GM13976 (cell line): ENCODE measurements at places on chromosomes 11 and 22.

- DNase-seq, result no peak
Observed at GRCh38 chr22:33124471-33124870, 66.3 kb upstream of the SYN3 start.

GRCh38 chr11:95111923-95112540 lies 22.4 kb downstream of the ENDOD1 start:
- no peak for DNase-seq

DNA sequence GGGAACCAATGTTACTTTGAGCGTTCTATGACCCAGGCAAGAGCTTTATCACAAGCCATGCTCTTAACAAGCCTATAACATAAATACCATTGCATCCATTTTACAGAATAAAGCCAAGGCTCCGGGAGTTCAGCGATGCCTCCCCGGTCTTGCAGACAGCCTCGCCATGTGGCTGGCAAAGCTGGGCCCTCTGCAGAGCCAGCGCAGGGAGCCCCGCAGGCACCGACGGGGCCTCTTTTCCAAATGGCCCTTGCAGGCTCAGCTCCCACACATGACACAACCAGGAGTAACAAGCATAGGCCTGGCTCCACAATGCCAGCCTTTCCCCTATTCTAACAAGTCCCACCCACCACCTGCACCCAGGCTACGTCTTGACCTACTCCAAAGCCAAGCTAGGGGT lies 72.2 kb upstream of the TSPAN18 start:
- peak; percentile 8 for DNase-seq

GRCh38 chr11:1541474-1542204 lies 30.4 kb downstream of the DUSP8 start:
- no peak for DNase-seq

DNA sequence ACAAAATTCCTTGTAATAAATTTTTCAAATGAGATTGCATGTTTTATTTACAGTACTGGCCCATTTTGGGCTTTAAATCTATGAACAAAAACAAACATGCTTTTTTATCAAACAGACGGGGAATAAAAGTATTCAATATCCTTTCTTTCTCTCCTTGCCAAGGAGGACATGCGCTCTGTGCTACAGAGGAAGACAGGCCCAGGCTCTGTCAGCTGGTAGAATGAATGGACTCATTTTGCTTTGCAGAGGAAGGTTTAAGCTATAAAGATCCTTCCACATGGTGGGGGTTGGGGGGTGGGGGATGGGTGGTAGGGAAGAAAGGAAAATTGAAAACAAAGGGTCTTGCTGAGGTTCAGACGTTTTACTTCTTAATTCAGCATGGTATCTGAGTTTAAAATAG lies 575.6 kb downstream of the INSC start:
- no peak for DNase-seq

GRCh38 chr22:23240639-23241389 lies 60.5 kb downstream of the BCR start:
- DNase-seq, result no peak

DNA sequence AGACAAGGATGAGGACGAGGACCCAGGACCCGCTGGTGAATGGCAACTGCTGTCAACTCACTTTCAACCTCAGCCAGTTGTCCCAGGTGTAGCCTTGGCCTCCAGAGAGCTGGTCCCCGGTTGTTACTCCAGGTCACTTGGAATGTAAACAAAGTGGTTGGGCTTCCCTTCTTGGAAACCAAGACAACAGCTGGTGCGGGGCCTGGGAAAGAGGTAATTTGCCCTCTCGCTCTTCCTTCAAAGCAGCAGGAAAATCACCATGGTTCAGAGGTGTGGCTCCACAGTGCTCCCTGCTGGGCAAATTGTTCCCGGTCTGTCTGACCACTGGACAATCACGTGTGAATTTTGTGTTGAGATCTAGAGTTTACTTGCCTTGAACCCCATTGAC lies 15.0 kb downstream of the SLC1A2 start:
- DNase-seq, result no peak

DNA sequence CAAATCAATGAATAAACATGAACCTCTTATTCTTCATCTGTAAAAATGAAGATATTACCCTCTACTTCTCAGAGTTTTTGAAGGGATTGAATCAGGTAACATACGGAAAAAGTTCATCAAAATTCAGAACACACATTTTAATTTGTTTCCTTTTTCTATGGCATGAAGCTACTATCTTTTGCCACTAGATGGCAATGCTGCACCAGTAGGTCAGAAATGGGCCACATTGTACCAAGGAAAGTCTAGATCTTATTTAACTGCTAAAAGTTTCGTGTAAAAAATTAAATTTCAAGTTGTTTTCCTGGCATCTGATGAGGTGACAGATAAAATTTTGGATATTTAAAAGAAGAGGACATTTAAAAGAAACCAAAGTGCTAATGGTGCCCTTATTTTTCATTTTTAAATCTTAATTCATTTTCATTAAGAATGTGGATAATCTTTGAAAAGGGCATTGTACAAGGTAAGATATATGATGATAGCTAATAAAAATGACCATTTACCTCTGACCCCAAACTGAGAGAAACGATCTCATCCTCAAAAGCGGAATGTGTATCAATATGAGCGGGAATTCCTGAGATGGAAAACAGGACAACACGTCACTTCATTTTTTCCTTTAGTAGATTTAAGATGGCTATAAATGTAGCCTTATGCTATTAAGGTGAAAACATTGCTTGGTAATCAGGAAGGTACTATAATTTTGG lies 16.1 kb downstream of the ALKBH8 start:
- peak; percentile 37 for DNase-seq

- peak; percentile 48 for DNase-seq
Observed at GRCh38 chr11:62340269-62340901, 3.1 kb downstream of the ASRGL1 start.

DNA sequence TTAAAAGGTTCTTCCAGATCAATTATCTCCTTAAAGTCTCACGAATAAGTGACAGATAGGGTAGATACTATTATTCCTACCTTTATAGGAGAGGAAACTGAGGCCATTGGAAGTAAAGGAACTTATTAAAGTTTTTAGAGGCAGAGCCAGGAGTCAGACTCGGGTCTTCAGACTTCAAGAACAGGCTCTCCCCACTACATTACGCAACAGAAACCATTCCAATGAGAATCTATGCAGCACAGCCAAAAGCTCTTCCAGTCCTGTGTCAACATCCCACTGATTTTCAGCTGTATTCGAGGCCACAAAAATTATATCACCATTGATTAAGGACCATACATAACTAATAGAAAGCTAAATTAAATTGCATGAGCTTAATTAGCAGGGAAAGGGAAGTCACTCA lies 77.4 kb downstream of the RELT start:
- DNase-seq, result no peak

GRCh38 chr22:23781065-23781464 lies 5.7 kb upstream of the SMARCB1 start:
- DNase-seq, result no peak

DNA sequence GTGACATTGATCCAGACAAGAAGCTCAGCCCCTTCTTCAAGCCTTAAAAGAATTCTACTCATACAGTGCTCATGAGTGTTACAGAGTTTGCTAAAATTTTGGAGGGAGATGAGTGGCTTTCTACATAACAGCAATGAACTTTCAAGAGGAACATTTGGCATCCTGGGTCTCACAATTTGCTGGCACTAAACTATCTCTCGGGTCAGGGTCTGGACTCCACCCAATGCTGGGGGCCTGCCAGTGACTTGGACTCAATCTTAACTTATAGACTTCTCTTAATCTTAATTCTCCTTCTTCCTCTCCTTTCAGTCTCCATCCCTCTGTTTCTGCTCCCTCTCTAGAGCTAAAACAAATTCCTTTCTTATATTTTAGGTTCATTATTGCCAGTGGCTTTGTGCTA lies 317.9 kb downstream of the TMEM135 start:
- DNase-seq, result no peak

GRCh38 chr11:60371386-60371785 lies 6.9 kb upstream of the MS4A7 start:
- DNase-seq, result no peak

GRCh38 chr11:1994121-1994520 lies 3.5 kb downstream of the H19 start:
- no peak for DNase-seq

- no peak for DNase-seq
Observed at GRCh38 chr11:123227763-123228495, 32.9 kb upstream of the CLMP start.

- DNase-seq, result peak; percentile 88
Observed at GRCh38 chr22:46737976-46738646, at the start of gene CERK. Gene CERK, minus strand, starts transcription at chr22:46738252. Its CDS starts 104 bp downstream, at chr22:46738148.

GRCh38 chr11:122733318-122733717 lies 77.8 kb downstream of the UBASH3B start:
- DNase-seq, result no peak

GRCh38 chr11:65851083-65851579 lies 6.8 kb downstream of the CFL1 start:
- peak; percentile 55 for DNase-seq

DNA sequence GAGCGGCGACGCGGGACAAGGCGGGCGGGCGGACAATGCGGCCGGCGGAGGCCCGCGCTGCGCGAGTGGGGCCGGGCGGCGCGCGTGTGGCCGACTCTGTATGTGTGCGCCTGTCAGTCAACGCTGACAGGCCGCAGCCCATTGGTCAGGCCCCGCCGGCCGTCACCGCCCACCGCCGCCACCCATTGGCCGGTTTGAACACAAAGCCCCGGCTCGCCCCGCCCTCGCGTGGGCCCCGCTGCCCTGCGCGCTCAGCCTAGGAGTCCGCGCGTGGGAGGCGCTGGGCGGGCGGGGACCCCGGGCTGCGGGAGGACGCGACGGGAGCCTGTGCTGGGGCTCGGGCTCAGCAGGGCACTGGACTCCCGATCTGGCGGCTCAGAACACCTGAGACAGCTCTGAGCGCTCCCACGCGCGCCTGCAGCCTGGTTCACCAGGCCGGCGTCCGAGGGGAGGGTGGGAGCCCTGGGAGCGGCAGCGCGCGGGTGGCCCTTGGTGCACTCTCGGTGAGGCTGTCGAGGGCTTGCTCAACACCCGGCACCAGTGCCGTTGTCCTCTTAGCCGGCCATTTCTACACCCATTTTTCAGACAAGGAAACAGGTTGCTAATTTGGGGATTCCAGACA lies at the start of gene SUN2:
SUN2 (minus strand) TSS at position 88 of the 622 bp plus-strand sequence. CDS start 3,370 bp downstream, outside the sequence.
- peak; percentile 99 for DNase-seq

DNA sequence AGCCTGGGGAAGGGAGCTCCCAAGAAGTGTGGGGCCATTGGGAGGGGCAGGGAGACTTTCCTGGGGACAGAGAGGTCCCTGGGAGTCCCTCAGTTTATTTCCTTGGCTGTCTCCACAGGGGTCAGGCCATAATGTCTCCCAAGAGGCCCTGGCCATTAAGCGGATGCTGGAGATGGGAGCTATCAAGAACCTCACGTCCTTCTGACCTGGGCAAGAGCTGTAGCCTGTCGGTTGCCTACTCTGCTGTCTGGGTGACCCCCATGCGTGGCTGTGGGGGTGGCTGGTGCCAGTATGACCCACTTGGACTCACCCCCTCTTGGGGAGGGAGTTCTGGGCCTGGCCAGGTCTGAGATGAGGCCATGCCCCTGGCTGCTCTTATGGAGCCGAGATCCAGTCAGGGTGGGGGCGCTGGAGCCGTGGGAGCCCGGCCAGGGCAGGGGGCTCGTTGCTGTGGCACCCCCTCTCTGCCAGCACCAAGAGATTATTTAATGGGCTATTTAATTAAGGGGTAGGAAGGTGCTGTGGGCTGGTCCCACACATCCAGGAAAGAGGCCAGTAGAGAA lies 58.4 kb downstream of the ST3GAL4 start:
- DNase-seq, result no peak

DNA sequence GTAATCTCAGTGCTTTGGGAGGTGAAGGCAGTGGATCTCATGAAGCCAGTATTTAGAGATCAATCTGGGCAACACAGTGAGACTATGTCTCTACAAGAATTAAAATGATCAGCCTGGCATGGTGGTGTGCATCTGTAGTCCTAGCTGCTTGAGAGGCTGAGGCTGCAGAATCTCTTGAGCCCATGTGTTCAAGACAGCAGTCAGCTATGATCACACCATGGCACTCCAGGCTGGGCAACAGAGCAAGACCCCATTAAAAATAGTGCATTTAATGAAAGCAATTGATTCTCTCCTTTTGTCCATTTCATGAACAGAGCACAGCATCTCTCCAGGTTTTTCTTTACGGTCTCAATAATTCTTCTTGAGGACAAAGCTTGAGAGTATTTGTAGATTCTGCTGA lies 11.3 kb upstream of the CARD16 start:
- no peak for DNase-seq

GRCh38 chr11:45501392-45502225 lies 163.8 kb downstream of the CHST1 start:
- DNase-seq, result no peak

GRCh38 chr22:47773635-47774034 lies 1011.2 kb downstream of the TBC1D22A start:
- no peak for DNase-seq
